ENCODE measurements at places on chromosomes 6 and 20.

- DNase-seq, result no peak
Observed at GRCh38 chr20:36770680-36771079, 2.9 kb downstream of the DSN1 start.

DNA sequence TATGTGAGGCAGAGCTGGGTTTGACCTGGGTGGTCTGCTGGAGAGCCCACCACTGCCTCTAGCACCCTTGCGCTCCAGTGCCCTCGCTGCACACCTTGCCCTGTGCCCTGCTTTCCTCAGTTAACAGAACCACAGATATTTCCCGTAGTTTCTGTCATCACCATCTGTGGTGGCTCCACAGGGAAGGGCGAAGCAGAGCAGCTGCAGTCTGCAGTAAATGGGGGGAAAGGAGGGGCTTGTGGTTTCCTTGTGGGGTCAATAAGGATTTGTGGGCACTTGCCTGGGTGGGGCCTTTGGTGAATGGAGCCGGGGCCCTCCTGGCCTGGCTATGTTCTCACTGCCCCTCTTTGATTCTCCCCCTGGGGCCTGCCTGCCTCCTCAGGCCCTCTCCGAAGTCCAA is 21.2 kb upstream of the CCDC167 start:
- peak; percentile 20 for DNase-seq

GRCh38 chr6:3808759-3809514 is 40.2 kb upstream of the FAM50B start:
- no peak for DNase-seq

DNA sequence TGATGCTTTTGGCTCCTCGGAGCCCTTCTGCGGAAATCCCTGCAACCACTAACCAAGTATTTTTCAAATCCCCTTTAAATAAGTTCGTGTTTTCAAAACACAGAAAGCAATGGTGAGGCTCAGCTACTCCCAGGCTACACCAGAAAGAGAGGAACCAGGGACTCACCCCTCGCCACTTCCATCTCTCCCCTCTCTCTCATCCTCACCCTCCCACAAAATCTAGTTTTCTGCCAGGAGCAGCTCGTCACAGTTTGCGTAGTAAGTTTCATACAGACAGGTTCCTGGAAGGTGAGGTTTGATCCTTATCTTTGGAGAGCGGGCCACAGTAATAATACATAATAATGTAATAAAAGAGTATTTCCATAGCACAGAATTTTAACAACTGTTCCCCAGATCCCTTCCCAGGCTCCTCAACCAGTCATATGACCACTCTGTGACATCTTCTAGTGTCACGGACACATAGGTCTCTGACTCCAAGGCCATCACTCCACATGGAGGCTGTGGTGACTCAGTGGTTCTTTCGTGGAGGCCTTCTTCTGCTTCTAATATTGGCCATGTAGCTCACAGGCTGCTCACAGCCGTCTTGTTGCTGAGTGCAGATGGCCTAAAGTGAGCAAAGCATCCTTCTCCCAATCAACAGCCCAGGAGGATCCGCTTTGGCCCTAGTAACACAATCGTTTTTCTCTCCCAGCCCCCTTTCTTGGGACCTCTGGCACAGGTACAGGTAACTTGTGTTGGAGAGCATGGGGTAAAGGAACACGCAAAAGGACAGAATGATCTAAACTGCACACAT is 295.7 kb downstream of the CDC5L start:
- no peak for DNase-seq

DNA sequence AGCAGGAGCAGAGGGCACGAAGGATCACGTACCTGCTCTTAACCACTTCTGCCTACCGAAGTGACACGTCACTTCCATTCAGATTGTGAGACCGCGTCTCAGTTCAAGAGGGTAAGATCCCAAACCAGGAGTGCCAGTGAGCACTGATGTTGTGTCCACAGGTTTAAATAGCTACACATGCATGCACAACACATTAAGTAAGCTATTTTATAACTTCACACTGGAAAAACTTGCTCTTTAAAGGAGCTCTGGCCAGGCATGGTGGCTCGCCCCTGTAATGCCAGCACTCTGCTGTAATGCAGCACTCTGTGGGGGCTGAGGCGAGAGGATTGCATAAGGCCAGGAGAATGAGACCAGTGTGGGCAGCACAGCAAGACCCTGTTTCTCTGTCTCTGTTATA is 21.1 kb downstream of the ABHD12 start:
- no peak for DNase-seq

DNA sequence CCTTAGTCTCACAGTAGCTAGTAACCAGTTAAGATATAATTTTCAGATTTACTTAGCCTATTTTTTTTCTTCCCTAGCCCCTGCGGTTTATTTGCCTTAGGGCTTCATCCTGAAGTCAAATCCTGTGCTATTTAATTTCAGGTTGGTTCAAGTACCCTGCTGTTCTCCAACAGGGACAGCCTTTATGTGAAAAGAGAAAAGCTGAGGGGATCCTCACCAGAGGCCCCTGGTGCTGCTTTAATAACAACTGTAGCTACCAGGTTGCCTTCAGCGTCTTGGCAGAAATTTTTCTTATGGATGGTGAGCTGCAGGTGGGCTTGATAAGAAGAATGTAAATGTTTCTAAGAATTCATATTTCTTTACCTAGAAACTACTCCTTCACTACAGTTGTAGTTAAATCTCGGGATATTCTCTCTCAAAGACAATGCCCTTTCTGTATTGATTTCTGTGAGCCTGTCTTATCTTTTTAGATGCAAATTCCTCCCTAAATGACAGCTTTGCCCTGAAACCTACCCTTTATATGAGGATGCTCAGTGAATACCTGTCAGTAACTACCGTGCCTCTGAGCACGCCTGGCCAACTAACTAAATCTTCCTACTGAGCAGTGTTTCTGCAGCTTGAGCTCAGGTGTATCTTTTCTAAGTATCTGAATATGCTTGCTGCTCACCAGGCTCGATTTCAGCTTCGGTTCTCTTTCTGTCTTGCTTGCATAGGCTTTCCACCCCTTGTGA is 320.5 kb downstream of the MMUT start:
- no peak for DNase-seq

- no peak for DNase-seq
Observed at GRCh38 chr6:133055441-133055966, 185.7 kb upstream of the EYA4 start.

DNA sequence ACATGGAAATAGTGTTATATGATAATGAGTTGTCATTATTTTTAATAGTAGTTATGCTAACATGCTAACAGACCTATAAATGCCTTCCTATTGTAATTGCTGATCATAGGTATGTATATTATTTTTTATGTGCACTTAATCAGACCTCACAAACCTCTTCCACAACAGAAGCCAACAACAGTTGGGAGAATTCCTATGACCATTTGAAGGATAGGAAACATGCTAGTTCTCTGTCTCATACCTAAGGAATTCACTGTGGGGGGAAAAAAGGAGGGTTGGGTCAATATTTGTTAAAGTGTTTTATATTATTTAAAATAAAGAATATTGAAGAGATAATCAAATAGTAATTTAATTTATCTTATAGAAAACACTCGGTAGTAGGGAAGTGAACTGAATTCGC is 990.9 kb downstream of the EPHA7 start:
- no peak for DNase-seq

GRCh38 chr20:32516583-32517517 is 68.3 kb downstream of the NOL4L start:
- DNase-seq, result no peak

GRCh38 chr20:16476032-16476431 is 97.2 kb downstream of the KIF16B start:
- no peak for DNase-seq

DNA sequence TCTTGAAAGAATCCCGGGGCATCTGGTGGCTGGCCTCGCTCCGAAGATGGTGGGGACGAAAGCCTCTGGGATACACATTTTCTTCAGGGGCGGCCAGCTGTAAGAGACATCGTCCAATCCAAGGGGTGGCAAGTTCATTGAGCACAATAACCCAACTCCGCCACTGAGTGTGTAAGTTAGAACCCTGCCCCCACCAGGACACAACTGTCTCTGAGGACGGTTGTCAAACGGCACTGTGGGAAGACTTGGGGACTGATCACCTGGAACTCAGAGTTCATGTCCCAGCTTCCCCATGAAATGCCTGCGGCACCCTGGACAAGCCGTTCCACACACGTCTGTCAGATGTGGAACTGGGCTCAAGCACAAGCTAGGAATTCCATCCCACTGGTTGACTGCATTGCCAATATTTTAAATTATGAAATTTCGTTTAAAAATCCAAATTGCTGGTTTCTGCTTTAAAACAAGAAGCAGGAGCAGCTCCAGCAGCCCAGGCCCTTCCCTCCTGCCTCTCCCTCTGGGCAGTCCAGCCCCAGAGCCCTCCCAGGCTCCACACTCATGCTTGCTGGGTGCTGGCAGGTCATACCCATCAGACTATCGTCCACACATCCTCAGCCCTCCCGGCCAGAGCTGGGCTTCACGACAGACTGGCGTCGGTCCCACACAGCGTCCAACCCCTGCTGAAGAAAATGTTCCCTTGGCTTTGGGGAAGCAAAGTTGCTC is 80.9 kb upstream of the AFDN start:
- no peak for DNase-seq

- DNase-seq, result no peak
Observed at GRCh38 chr6:143328876-143329275, 121.6 kb downstream of the ADAT2 start.

DNA sequence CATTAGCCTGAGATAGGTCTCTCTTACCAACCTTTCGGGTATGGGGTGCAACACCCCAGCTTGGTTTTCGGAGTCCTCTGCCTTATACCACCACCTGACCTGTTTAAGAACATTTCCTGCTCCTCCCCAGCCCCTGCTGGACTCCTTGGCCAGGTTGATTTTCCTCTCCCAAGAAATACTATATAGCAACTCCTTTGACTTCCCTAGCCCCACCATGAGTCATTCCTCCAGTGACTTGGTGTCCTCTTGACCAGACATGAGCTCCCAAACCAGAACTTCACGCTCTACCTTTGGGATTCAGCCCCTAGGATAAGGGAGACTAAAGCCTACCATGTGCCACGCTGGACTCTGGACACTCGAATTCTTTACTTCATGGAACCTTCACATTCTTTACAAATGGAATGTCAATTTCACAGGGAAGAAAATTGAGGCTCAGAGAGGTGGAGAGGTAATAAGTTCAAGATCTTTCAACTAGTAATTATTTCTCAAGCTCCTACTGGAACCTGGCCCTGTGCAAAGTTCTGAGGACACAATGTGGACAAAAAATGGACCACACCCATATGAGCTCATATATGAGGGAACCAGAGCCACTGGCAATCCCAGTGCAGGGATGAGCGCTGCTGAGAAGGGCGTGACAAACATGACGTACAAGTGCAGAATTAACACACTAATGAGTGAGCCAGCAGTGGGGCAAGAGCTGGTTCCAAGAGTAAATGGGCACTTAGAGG is 48.2 kb downstream of the SIRPA start:
- DNase-seq, result no peak

DNA sequence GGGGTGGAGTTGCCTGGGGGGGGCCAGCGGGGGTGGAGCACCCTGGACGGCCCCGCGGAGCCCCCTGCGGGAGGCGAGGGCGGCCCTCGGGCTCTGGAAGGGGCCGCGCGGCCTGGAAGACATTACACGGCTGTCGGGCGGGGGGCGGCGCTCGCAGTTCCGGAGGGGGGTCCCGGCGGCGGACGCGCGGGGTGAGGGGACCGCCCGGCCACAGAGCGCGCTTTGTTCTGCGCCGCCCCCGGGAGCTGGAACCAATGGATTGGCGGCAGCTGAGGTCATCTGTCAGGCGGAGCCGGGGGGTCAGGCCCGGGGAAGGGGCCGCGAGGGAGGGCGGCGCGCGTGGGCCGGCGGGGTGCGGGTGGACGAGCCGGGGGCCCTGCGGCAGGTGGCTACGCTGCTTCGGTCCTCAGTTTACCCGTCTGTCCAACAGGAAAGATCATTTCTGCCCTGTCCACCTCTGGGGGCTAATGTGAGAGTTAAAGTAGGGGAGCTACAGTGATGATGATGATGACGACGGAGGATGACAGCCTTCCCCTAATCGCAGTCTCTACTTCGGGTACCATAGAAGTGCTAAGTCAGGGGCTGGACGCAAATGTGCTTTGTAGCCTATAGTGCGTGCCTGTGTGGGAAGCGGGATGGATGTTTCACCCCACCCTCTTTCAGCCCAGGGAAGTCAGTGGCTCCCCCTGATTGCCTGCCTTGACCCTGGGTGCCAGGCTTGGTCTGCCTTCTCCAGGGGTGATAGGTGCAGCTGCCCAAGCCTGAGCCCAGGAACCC is 10.4 kb downstream of the SRXN1 start:
- no peak for DNase-seq

DNA sequence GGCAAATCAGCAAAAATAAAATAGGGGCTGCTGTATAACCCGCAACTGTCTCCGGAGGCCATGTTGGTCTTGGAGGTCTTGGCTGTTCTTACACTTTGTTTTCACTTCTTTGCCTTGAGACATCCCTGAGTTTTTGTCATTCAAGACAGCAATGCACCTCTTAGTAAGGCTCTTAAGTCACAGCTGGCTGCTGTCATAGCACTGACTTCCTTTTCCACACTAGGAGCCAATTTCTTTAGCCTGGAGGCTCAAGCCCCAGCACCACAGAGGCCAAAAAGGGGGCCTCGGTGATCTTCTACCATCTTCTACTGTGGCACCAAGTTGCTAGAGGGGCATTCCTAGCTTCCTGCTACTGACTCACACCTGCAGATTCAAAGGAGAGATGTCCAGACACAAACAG is 536.3 kb downstream of the CDH26 start:
- no peak for DNase-seq

- no peak for DNase-seq
Observed at GRCh38 chr6:12640438-12640837, 76.1 kb upstream of the PHACTR1 start.

- DNase-seq, result peak; percentile 90
Observed at GRCh38 chr6:53794720-53795339, at the start of gene LRRC1. LRRC1 (plus strand) TSS chr6:53795005; CDS start chr6:53795257, 252 bp downstream.

All from NCI-H524 (cell line).